ENCODE measurements at places on chromosomes 7 and 10.

DNA sequence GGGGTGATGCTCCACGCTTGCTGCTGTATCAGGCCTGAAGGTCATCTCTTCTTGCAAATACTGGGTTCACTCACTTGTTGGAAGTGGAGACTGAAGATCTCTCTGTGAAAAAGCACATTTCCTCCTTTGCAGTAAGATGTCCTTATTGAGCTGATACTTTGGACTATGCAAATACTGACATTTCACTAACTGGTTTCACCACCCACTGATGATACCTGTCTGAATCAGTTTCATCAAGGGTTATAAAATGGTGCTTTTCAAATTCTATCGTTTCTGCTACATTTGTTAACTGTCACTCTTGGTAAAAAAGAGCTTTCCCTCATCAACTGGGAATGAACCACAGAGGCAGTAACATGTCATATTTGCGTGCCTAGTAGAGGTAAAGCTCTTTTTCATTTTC is 35.5 kb downstream of the RAB19 start:
- DNase-seq = no peak

GRCh38 chr10:110355922-110356627 is 51.4 kb upstream of the SMNDC1 start:
- DNase-seq = no peak

DNA sequence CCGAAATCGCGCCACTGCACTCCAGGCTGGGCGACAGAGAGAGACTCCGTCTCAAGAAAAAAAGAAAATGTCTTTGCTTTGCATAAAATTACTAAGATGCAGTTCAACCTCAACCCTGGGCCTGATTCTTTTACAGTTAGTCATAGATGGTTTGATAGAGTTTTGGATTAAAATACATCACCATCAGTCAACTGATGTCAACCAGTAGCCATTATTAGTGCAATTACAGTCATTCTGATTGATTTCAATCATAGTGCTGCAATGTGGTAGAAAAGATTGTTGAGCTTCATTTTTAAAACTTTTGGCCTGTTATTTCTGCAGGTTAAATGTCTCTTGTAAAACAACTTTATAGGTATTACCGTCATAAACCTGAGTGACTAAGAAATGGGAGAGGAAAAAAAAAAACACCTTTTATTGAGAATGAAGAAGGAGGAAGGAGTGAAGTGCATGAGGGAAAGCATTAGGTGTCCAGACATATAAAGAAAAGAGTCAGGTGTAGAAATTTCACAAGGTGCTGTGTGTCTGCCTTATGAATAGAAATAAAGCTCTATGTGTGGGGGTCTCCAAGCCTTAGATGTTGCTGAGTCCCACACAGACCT is 150.6 kb downstream of the TRIL start:
- no peak for DNase-seq

- no peak for DNase-seq
These were observed 23.2 kb downstream of the ELN start for GRCh38 chr7:74051193-74051592.

- no peak for DNase-seq
These were observed 19.4 kb upstream of the ATAD1 start for GRCh38 chr10:87837445-87837844.

GRCh38 chr7:47435889-47436312 is 146.0 kb downstream of the TNS3 start:
- peak; percentile 88 for DNase-seq

DNA sequence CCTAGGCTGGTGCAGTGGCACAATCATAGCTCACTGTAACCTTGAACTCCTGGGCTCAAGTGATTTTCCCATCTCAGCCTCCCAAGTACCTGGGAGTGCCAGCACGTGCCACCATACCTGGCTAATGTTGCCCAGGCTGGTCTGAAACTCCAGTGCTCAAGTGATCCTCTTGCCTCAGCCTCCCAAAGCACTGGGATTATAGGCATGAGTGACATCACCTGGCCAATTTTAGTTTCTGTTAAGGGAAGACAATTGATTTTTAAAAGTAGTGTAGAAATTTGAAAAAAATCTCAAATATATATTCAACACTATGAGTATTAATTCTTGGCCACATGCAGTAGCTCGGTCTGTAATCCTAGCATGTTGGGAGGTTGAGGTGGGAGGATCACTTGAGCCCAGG is 121.9 kb upstream of the RHEB start:
- DNase-seq = no peak
